ENCODE measurements at places on chromosomes 12 and 14.

- peak; percentile 57 for DNase-seq
Observed at GRCh38 chr14:103716091-103716801, 636 bp downstream of the ZFYVE21 start.

DNA sequence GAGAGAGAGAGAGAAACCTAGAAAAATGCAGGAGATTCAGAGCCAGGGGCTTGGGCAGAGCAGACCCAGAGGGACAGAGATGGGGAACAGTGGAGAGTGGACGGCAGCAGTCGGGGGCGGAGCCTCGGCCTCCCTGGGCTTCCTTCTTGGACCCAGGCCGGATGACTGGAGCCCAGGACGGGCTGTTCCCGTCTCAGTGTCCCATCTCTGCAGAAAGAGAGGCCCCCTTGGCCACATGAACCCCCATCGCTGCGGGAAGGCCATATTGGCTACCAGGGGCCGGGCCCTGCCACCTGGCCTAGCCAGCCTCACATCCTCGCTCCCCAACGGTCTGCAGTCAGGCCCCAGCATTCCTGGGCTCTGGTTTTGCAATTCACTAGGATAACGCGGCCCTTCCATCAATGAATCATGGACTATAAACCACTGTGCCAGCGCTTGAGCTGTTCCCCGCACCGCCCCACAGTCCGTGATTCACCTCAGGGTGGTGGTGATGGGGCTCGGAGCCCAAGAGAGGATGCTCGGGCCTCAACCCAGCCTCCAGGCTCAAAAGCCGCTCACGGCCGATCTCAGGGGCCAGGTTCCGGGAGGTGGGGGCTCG, 116.5 kb downstream of the RFLNA start:
- no peak for DNase-seq

- DNase-seq = no peak
Observed at GRCh38 chr12:113082486-113083148, 26.1 kb downstream of the DTX1 start.

GRCh38 chr12:64583771-64584421, 26.4 kb upstream of the RASSF3 start:
- no peak for DNase-seq

DNA sequence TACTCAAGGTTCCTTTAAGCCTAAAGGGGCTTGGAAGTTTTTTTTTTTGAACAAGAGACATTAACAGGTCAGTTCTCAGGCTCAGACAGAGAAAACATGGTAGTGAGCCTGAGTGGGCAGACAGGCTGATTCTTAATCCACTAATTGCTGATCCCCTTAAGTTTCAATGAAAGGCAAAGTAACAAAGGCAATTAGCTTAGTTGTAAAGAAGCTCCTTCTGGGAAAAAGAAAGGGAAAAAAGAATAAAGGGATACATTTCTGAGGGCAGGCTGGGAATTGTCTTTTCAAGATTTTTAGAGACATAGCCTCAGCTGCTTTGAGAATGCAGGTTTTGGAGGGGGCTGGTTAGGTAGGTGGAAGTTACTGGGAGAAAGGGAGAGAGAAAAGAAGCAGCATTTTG, 133.8 kb downstream of the CFAP54 start:
- no peak for DNase-seq

DNA sequence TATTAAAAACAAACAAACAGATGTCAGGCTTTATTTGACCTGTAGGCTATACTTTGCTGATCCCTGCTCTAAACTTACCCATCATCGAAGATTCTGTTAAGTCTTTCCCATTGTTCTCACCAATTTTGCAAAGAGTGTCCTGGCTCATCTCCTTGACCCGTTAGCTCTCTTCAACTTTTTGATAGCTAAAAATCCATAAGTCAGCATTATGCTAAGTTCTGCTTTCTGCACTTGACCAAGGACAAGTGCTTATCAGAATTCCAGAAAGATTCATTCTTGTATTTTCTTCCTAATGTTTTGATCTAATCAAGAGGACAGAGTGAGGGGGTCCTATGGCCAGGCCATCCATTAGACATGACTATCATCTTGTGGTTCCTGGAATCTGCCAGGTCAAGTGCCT, 503.5 kb downstream of the FUT8 start:
- no peak for DNase-seq

DNA sequence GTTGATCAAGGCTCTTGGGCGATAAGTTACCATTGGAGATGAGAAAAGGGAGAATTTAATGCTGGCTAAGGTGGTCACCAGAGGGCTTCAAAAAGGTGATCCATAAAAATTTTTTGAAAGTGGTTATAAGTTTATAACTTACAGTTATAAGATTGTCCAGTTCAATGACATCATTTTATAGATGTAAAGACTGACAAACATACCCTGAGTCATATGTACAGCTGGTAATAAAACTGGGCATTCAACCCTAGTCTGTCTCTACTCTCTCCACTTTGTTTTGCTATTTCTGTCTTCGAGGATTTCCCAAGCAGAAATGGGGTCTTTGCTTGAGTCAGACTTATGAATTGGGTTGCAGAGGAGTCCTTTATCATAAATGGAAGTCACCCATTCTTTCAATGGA, 454.0 kb downstream of the SOX5 start:
- DNase-seq = no peak

DNA sequence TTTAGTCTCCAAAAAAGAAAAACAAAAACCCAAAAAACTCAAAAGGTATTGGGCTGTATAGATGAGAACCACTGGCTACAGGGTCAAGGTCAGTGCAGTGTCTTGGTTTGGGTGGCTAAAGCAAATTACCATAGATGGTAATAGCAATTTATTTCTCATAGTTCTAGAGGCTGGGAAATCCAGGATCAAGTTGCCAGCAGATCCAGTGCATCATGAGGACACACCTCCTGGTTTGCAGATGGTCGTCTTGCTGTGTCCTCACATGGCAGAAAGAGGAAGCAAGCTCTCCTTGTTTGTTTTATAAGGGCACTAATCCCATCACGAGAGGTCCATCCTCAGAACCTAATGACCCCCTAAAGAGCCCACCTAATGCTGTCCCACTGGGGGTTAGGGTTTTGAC, 11.2 kb downstream of the COX14 start:
- no peak for DNase-seq

- DNase-seq = no peak
Observed at GRCh38 chr12:120376416-120376815, 7.5 kb upstream of the MSI1 start.

Measured in GM19239 (cell line).